ENCODE measurements at places on chromosomes 1 and 21.

- no peak for DNase-seq
Observed at GRCh38 chr1:3598522-3599285, 12.6 kb downstream of the MEGF6 start.

GRCh38 chr1:229869240-229869639 is 197.8 kb upstream of the GALNT2 start:
- no peak for DNase-seq

DNA sequence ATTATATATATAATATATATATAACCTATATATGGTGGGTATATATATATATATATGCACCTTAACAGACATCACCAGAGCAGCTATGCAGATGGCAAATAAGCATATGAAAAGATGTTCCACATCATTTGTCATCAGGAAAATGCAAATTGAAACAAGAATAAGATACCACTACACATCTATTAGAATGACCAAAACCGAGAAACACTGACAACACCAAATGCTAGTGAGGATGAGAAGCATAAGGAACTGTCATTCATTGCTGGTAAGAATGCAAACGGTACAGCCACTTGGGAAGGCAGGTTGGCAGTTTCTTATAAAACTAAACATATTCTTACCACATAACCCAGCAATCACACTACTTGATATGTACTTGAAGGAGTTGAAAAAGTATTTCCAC is 219.8 kb upstream of the PRMT6 start:
- DNase-seq, result no peak

GRCh38 chr1:226685196-226685820 is 53.8 kb downstream of the ITPKB start:
- no peak for DNase-seq

DNA sequence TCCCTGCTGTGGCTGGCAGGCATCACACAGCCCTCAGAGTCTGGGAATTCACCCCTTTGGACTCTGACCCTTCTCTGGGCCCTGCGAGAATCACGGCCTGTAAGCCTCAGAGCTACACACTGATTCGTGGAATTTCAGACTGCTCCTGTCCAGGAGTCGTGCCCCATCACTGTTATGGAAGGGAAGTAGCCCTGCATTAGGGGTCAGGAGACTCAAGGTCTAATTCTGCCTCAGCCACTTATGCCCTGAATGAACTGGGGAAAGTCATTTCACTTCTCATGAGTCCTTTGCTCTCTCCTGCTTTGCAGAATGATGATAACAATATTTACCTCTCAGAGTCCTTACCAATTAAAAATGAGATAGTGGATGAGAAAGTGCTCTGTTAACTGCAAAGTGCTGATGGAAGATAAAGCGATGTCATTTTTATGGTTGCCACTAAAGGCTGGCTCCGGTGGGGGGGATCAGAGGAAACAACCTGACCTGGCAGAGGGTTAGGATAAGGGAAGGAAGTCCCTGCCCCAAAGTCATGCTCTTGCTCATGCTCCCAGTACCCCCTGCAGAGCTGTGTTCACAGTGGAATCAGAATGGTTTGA is 148.6 kb upstream of the CD34 start:
- DNase-seq, result no peak

- no peak for DNase-seq
Observed at GRCh38 chr1:181043025-181043888, 9.5 kb downstream of the MR1 start.

DNA sequence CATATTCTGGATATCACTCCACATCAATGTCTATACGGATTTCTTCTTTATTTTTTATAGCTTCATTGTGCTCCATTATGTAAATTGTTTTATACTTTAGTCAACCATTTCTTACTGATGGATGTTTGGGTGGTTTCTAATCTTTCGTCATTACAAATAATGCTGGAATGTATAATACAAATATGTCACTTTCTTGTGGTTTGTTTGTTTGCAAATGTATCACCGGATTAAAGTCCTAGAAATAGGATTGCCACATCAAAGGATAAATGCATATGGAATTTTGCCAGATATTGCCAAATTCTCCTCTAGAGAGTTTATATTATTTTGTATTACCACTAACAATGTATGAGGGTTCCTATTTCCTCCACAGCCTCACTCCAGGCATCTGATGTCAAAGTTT is 48.7 kb upstream of the PRDM2 start:
- DNase-seq, result no peak

- DNase-seq, result no peak
Observed at GRCh38 chr1:92298213-92298572, 594 bp downstream of the GLMN start.

DNA sequence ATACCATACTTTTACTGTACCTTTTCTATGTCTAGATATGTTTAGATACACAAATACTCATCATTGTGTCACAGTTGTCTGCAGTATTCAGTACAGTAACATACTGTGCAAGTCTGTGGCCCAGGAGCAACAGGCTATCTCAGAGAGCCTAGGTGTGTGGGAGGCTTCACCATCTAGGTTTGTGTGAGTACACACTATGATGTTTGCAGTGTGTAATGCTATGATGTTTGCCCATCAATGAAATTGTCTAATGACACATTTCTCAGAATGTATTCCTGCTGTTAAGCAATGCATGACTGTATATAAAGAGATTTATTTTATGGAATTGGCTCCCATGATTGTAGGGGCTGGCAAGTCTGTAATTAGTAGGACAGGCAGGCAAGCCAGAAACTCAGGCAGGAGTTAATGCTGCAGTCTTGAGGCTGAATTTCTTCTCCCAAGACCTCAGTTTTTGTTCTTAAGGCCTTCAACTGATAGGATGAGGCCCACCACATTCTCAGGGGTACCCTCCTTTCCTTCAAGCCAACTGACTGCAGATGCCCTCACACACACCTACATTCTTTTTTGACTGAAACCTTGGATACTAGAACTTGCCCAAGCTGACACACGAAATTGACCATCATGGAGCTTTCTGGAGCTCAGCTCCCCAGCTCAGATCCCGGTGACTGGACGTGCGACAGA is 7.7 kb upstream of the AGTRAP start:
- no peak for DNase-seq

GRCh38 chr1:203174324-203174985 is 1.2 kb downstream of the MYBPH start:
- no peak for DNase-seq

- no peak for DNase-seq
Observed at GRCh38 chr1:103075316-103076000, 32.9 kb downstream of the COL11A1 start.

DNA sequence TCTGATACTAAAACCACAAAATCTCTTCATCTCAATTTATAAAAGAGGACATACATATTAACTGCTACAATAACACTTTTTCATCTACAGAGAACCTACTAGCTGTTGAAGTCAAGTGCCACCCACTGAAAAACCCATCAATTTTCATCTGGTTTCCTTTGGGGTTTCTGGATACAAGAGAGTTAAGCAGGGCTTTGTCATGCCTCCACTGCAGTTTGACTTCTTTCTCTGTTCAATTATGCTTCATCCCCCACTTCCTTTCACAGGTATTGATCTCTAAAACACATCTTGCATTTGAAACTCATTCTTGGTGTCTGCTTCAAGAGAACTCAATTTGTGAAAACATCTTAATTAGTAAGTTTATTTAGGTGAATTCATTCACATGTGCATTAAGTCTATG is 60.5 kb upstream of the ANGPTL3 start:
- DNase-seq, result no peak

DNA sequence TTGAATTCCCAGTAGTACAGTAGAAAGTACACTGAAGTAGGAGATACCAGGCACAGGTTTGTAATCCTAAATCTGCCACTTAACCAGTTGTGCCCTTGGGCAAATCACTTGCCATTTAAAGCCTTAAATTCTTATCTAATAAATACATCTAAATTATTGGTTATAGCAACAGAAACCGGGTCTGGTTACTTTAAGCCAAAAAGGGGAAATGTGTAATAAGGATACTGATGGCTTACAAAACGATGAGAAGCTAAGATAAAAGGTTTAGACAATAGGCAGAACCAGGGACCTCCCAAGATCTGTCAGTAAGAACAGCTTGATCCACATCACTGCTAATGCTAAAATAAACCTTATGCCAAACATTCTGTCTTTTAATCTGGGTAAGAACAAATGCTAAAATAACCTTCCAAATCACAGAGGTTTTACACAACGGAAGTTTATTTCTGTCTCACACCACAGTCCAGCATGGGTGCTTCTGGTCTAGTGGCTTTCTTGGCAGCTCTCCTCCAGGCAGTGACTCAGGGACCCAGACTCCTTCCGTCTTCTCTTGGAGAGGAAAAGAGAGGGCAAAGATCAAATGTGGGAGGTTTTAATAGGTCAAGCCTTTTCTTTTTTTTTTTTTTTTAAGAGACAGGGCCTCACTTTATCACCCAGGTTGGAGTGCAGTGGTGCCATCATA is 16.5 kb upstream of the ZMYM1 start:
- no peak for DNase-seq

DNA sequence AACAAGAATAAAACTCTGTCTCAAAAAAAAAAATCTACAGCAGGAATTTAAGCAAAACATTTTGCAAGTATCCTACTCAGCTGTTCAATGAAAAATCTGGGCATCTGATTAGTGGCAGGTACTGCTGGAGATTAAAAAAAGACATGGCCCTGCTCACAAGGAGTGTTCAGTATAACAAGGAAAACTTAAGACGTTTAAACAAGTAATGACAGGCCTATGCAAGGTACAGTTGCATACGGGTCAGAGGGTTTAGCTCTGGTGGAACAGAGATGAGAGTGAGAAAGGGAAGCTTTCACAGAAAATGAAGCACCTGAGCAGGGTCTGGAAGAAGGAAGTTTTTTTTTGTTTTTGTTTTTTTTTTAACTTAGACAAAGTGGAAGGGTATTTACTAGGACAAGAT is 23.0 kb downstream of the SNRNP40 start:
- no peak for DNase-seq

GRCh38 chr1:114558544-114558943 is 22.9 kb downstream of the BCAS2 start:
- no peak for DNase-seq

GRCh38 chr1:206082831-206083695 is 30.1 kb downstream of the RHEX start:
- DNase-seq, result no peak

DNA sequence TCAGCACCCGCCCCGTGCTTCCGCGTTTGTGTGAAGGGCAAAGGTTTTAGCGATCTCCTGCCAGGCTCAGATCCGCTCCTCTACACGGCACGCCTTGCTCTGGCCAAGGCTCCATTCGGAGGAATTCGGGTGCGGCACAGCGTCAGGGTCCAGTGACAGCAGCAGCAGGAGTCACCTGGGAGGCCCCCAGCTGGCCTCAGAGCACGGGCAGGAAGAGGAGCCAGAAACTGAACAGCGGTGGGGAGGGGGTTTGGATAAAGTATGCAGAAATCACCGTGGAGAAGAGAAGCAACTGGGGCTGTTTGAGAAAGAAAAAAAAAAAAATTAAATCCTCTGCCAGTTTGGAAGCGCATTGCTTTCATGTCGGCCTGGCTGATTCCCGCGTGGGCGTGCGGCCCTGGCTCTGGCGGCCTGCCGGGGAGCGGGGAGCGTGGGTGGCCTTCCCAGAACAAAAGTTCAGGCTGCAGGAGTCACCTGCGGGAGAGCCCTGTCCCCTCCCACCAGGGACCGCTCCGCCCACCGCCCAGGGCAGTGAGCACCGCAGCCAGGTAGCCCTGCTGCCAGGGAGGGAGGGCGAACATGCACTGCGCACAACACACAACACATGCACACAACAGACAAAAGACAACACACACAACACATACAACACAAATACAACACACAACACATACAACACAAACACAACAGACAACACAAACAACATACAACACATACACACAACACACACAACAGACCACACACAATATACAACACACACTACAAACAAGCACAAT is 107.6 kb downstream of the ETS2 start:
- no peak for DNase-seq

DNA sequence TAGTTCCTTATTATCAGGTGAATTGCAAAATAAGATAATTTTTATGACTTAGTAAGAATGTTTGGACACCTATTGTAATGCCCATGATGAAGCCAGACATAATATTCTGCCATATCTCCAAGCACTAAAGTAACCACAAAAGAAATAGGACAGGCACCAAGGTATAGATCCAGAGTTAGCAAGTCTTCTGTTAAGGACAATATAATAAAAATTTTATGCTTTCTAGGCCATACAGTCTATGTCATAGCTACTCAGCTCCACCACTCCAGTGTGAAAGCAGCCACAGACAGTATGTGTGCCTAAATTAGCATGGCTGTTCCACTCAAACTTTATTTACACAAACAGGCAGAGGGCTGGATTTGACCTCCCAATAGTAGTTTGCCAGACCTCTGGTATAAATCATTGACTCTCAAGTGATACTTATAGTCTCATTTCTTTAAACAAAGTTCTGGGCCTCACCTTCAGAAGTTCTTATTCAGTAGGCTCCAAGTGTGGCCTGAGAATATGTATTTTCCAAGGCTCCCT is 88.3 kb downstream of the SCMH1 start:
- DNase-seq, result no peak

- peak; percentile 57 for DNase-seq
Observed at GRCh38 chr1:9629445-9630201, 21.9 kb upstream of the PIK3CD start.

DNA sequence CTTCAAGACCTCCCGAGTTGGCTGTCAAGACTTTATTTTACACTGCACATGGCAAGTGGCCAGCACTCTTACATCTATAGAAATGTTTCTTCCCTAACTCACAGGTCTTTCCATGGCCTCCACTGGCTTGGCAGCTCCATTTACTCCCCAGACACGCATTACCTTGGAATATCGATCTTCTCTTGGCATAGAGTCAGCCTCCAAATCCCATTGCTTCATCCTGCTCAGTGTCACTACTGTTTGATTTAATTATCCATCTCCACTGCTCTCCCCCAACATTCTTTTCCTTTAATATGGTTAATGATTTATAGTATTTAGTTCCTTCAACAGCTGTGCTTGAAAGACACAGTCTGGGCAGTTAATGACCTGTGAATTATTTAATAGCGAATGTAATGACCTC is 241.2 kb upstream of the MAP1LC3C start:
- no peak for DNase-seq

- DNase-seq, result no peak
Observed at GRCh38 chr1:214241060-214241459, 39.9 kb upstream of the SMYD2 start.

DNA sequence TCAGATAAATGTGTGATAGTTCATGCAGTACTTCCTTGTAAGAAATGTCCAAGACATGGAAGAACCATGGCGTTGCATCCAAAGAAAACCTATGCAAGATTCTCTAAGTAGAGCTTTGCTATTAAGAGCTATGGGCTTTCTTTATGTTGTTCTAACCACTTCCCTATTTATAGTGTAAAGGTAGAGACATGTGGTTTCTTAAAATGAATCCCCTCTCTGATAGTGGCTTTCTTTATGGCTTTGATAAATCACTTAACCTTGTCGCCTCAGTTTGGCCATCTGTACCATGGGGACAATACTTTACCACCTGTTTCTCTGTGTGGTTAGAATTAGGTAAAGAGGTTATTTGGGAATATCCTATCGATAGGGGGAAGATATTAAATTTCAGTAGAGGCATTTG is 305.5 kb downstream of the NFIA start:
- no peak for DNase-seq

GRCh38 chr1:155086128-155086741 is 7.6 kb downstream of the EFNA3 start:
- DNase-seq, result peak; percentile 82

Measured in stimulated activated CD4-positive, alpha-beta T cell treated with anti-CD3 and anti-CD28 coated beads, TNF-alpha, amount 100 ng/mL, for 1 hour (primary cell).